ENCODE measurements at places on chromosomes 1 and 21.

DNA sequence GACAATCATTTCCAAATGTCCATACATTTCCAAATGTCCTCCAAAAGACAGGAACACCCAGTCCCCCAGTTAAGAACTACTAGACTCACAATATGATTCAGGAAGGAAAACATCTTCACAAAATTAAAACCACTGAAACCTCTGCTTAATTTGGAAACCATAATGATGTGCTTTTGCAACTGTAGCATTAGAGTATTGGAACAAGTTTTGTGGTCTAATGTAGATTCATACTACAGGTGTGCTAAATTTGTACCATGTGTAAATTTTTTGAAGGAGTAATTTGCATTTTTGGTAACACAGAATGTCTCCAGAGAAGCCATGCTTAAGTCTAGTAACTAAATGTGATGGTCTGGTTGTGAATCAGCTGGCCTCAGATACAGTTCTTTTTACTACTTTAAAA is 129.6 kb downstream of the DPYD start:
- DNase-seq = no peak

DNA sequence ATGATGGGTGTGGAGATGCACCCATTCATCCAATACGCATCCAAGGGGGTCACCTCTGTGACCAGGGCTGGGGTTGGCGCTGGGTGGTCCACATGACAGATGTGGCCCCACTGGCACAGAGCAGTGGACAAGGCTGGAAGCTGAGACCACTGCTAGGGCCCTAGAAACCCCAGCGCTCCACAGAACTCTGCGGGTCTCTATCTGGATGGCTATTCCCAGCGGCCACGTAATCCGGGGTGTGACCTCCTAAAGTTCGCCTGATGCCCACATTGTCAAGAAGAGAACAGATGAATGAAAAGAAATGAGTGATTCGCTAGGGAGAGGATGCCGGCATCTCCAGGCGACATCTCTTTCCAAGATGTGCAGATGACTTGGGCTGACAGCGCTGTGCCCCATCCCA is 55.2 kb downstream of the PRDM15 start:
- no peak for DNase-seq

- no peak for DNase-seq
Observed at GRCh38 chr1:24939040-24939674, 9.1 kb upstream of the RUNX3 start.

DNA sequence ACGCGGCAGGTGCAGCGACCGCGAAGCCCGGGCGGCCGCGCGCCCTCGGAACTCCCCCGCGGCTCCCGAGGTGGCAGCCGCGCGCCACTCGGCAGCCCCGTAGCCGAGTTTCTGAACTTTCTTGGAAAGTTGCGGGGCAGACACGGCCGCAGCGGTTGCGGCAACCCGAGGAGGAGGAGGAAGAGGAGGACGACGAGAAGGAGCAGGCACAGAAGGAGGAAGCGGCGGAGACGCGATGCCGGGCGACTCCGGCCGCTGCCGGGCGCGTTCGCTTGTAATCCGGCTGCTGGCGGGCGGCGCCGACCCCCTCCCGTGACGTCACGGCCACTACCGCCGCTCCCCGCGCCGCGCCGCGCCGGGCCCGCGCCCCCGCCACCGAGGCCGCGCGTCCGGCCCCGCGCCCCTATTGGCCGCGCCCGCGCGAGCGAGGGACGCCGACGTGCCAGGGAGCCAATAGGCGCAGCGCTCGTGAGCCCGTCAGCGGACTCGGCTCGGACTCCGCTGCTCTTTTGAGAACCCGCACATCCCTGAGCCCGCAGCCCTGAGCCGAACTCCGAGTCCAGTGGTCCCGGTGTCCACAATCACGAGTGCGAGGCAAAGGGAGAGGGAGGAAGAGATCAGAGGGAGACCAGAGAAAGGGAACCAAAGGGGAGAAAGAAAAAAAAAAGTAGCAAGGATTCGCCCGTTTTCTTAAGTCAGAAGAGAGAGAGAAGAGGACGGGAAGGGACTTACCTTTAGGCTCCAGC is 736 bp upstream of the BARHL2 start:
- DNase-seq = no peak

DNA sequence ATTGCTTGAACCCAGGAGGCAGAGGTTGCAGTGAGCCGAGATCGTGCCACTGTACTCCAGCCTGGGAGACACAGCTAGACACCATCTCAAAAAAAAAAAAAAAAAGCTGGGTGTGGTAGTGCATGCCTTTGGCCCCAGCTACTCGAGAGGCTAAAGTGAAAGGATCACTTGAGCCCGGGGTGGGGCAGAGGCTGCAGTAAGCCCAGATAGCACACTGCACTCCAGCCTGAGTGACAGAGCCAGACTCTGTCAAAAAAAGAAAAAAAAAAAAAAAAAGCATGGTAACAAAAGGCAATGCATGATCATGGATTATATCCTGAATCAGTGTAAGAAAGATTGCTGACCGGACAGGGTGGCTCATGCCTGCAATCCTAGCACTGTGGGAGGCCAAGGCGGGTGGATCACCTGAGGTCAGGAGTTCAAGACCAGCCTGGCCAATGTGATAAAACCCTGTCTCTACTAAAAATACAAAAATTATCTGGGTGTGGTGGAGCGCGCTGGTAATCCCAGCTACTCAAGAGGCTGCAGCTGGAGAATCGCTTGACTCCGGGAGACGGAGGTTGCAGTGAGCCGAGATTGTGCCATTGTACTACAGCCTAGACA is 76.3 kb downstream of the RUSC1 start:
- no peak for DNase-seq

GRCh38 chr1:33473900-33474299 is 1.5 kb downstream of the ZSCAN20 start:
- DNase-seq = no peak

DNA sequence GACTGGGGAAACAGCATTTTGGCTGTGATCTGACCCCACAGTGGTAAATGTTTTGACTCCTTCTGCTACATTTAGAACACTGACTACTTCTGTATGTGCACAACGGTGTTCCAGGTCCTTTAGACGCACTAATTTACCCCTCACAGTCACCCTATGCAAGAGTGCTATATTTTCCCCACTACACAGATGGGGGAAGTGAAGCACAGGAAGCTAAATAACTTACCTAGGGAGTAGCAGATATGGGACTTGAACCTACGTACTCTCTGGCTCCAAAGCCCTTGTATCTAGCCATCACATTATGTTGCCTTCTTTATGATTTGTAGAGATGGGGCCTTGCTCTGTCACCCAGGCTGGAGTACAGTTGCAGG is 49.3 kb downstream of the GADD45A start:
- no peak for DNase-seq

- DNase-seq = no peak
Observed at GRCh38 chr1:109840011-109840629, 70.5 kb upstream of the CSF1 start.

DNA sequence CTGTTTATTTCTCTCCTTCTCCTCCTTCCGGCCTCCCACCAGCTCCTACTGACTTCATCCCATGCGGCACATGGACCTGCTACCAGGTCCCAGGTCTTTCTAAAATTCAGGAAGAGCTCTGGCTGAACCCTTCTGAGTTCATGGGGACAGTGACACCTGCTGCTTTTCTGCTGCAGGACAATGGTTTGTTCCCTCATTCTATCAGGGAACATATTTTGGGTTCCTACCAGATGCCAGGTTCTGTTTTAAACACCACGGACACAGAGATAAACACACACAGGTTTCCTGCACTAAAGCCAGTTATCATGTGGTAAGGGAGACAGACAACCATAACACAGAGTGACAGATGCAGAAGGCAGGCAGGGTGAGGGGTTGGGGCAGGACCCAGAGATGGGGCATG is 114.0 kb upstream of the RAB4A start:
- no peak for DNase-seq

DNA sequence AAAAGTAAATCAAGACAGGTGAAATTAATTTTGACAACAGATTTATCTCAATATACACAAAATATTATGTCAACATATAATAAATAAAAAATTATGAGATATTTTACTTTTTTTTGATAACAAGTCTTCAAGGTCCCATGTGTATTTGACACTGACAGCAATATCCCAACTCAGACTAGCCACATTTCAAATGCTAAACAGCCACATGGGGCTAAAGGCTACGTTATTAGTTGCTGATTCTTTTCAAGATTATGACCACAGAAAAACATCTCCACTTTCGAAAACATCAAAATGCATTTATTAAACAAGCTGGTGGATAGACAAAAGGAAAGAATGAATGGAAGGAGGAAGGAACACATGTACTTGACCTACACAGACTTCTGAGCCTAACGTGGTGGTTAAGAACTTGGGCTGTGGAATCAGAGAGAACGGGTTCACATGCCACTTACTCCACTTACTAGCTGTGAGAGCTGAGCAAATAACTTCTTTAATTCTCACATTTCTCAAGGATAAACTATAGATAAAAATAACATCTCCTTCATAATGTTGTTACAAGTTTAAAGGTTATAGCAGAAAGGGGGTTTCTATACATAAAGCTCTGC is 13.4 kb downstream of the PTPN14 start:
- no peak for DNase-seq

DNA sequence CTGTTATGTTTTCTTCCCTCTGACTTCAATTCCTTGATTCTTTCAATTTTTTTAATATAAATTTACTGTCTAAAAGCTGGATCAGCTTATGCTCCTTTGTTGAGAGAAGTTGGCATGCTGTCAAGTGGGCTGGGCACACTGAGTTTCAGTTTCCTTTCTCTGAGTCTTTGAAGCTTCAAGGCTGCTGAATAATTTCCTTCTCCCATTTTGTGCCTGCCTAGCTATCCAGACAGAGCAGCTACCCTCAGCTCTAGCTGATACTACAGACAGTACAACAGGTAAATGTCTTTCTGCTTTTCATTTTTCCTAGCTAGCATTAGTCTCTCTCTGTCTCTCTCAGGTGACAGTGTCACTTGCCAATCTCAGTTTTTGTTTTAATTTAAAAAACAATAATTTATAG is at the start of gene IFI44:
TSS of gene IFI44 (plus strand) at position 204 of the 400 bp plus-strand sequence. CDS start 365 bp downstream, outside the sequence.
- DNase-seq = peak; percentile 70

DNA sequence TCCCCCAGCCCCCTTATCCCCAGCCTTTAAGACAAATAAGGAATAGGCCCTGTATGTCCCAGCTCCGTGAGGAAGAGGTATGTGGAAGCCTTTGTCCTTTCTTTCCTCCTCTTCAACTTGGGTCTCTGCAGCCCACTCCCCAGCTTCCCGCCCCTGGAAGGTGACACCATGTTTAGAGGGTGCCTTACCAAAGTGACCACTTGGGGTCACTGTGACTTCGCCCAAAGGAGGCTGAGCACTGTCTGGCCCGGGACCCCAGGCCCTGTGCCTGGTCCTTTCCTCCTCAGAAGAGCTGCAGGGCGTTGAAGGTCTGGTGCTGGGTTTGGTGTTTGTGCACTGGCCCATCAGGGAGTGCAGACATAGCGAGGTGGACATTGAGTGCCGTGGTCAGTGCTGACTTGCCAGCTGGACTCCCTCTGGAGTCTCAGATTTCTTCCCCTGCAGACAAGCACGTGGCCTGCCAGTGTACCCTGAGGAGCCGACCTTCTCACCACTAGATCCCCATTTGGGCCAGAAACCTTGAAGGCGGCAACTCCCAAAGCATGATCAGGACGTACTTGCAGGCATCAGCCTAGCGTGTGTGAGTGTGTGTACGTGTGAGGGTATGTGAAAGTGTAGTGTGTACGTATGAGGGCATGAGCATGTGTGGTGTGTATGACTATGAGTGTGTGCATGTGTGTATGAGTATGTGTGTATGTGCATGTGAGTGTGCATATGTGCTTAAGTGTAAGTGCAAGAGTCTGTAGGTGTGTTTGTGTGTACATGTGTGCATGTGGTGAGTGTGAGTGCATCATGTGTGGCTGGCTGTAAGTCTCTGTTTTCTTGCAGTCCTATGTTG is 181.4 kb upstream of the KIAA0040 start:
- DNase-seq = no peak

GRCh38 chr1:230215031-230215430 is 148.0 kb downstream of the GALNT2 start:
- no peak for DNase-seq

- no peak for DNase-seq
Observed at GRCh38 chr1:201702936-201703335, 126.0 kb upstream of the IPO9 start.

DNA sequence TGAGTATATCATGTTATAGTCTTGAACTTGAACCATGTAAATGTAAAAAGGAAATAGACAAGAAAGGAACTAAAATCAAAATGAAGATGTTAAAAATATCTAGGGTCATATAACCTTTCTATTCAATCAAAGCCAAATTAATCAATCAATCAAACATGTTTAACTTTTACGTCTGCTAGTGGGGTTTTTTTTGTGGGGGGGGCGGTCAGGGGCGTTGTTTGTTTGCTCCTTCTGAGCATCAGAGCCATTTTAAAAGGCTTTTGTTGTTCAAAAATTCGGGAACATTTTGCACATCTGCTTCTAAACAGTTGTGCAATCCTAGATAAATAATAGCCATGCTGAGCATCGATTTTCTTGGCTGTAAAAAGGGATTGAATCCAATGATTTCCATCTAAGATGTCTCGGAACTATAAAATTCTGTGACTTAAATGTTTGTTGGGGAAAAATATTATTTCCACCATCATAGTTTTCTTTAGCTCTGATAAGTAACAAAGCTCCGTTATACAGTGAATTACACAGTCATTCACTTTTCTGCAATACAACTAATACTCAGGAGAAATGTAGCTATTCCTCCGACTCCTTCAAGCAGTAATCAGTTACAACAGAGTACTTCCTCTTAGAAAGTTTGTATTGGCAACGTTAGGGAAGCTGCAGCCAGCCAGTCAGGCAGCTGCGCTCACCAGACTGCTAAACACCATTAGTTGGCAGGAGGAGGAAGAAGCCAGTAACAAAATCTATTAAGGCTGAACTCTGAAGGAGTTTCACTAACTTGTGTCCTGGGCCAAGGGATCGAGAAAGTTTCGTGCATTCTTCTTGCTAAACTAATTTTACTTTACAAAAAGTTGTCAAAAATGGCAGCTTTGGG is 2.2 kb downstream of the SPATA6 start:
- DNase-seq = no peak

- no peak for DNase-seq
Observed at GRCh38 chr1:25095635-25096200, 136.6 kb downstream of the SYF2 start.

DNA sequence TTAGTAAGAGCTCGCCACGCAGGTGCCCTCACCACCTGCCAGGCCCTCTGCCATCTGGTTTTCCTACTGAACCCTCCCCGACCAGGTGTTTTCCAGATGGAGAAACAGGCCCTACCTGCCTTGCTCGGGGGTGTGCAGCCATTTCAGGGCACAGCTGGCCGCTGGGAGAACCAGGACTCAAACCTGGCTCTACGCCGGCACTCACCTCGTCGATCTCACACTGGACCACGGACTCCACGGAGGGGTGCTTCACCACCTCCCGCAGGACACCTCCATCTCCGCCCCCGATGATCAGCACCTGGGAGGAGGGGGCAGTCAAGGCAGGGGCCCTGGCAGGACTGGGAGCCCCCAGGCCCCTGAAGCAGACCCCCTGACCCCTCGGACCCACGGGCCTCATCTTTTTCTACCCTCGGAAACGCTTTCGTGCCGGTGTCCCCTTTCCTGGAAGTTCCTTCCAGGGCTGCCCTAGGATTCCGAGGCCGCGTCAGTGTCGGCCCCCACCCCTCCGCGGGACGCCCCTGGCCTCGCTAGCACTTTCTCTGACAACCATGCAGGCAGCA is 1.1 kb downstream of the SRM start:
- DNase-seq = no peak

GRCh38 chr1:64969305-64970046 is 3.1 kb upstream of the JAK1 start:
- DNase-seq = no peak
